ENCODE measurements at places on chromosomes 7 and 10.

DNA sequence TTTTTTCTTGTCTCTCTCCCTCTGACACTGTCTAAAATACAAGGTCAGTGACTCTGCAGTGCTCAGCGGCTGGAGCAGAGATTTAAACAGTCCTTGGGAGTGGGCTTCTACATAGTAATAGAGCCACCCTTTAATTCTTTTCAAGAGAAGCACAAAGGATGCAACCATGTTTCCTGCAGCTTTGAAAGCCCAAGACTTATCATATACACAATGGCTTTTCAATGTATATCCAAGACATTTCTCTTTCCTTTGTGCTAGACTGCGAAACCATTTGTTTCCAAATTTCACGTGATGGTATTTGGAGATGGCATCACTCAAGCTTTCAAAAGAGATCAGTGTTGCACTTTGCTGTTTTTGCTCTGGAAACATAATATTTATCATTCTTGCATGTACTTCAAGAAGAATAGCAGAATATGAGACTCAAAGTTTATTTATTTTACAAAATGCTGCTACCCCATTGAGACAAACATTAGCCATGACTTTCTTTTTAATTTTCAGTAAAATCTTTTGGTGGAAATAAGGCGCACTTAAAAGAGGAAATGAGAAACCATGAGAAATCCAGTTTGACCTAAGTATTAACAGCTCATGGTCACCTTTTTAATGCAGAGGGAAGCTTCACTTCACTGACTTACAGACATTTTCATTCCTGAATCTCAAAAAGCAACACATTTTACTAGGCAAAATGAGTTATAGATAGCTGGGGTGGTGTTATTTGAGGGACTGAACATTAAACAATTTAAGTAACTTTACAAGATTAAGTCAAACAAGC lies 76.6 kb downstream of the SEMA3C start:
- DNase-seq = no peak

GRCh38 chr7:100563809-100564400 lies 9.8 kb downstream of the SAP25 start:
- no peak for DNase-seq

DNA sequence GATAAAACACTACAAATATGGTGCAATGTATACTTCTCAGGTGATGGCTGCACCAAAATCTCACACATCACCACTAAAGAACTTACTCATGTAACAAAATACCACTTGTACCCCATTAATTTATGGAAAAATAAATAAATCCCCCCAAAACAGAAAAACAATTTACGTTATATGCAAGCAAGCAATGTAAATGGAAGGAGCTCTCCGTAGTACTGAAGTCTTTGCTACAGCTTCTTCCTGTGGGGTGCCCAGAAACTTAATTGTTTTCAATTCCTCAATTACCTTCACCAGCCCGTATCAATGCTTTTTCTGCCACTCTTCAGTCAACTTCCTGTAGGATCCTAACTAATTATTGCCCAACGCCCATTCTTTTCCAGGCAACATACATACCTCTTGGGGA lies 138.1 kb downstream of the RELN start:
- DNase-seq = no peak

DNA sequence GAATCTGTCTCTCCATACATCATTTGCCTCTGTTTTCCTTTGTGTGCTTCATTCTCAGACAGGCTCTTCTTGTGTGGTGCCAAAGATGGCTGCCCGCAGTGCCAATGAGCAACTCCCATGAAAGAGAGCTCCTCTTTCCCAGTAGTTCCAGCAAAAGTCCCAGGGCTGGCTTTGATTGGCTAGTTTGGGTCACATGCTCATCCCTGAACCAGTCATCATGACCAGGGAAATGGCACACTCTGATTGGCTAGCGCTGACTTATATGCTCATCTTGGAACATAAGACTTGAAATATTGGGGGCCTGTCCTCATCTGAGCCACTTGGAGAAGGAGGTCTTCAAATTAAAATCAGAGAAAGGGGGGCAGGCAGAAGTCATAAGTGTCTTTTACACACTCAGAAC lies 112.7 kb downstream of the CDH23 start:
- DNase-seq = no peak

DNA sequence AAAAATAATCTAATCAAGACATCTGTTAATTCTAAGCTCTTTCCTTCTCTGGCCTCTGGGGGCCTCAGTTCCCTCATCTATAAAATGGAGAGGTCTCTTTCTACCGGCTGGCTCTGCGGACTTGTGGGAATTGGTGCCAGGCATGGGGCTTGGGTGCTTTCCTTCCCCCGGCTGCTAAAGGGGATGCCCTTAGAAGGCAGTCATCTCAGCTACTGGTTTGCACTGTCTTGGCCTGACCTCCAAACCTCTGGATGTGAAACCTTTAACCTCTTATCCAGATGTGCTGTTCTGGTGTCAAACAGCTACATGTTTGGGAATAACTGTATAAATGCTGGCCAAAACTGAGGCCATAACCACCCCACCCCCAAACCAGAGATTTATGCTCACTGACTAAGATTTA lies 320.0 kb downstream of the RPS24 start:
- no peak for DNase-seq

- DNase-seq = no peak
Measured at GRCh38 chr10:128463991-128464760, 338.0 kb upstream of the MKI67 start.

GRCh38 chr7:9691286-9691685 lies 1257.9 kb downstream of the NXPH1 start:
- no peak for DNase-seq

GRCh38 chr10:58757352-58758065 lies 244.8 kb downstream of the BICC1 start:
- DNase-seq = no peak

DNA sequence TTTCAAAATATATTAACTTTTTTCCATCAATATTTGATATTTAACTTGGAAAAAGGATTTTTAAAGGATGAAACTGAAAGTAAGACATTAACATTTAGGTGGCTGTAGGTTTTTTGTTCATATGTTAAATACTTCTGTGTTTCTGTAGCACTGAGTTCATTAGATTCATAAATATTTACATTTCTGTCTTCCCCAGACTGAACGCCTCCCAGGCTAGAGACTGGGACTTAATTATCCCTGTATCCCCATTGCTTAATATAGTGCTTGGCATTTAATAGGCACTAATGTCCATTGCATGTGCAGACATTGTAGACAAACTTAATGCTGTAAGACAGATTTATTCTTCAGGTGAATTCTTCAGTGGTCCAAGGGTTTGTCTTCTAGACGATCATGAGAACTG lies 7.4 kb downstream of the PTPN12 start:
- no peak for DNase-seq

DNA sequence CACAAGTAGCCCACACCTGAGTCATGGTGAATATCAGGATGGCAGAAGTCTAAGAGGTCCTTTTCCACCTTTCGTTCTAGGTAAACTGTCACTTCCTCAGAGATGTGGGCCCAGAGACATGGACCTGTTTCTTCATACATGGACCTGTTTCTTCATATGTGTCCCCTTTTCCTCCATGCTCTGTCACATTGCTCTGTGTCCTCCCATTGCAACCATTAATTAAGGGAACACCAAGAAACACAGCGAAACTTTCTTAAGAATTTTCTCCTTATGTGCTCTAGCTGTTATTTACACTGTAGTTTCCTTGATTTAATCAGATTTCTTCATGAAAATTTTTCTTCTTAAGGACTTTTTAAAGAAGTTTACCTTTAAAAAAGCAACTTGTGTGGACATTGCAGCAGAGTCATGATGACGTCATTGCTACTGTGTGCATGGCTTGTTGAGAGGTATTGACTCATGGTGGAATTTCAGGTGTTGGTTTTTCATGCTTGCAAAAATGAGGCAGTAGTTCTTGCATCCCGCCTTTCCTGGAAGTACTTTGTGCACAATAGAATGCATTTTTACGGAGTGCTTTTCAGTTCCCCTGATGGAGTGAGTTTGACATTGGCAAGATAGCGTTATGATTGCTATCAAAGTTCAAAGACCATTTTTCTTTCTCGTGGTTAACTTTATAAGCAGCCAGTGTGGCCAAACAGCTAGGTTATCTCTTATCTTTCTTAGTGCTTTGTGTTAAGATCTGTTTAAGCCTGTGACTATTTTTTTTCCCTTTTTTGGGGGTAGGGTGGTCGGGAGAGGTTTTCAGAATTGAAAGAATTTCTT lies 37.7 kb downstream of the CFAP58 start:
- no peak for DNase-seq

- DNase-seq = no peak
Measured at GRCh38 chr7:41981046-41982040, 255.7 kb downstream of the GLI3 start.

GRCh38 chr10:118913825-118914224 lies 115.7 kb upstream of the NANOS1 start:
- no peak for DNase-seq

GRCh38 chr10:79021948-79022499 lies 46.7 kb upstream of the ZMIZ1 start:
- DNase-seq = no peak

DNA sequence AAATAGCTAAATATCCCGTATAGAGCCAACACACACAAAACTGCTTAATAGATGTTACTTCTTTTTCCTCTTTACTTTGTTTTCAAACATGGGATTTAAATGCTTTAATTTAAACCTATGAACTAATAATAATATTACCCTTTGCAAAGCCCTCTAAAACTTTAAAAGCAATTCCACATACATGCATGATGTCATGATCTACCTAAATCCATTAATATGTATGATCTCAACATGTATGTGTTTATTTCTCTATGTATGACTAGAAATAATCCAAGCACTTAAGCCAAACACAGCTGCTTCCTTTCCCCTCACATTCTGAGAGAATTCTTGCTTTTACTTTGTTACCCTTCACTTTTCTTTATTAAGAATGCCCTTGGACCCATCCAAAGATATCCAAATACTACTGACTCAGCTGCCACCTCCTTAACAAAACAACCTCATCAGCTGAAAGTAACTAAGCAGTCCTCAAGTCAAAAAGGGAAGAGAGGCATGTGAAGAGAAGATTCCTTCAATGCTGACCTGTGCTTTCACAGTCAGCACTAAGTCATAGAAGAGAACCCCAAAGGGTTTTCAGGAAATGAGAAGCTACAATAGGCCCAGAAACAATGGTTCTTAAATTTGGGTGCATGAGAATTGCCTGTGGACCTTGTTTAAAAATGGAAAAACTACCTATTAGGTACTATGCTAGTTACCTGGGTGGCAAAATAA lies 266.4 kb upstream of the LRGUK start:
- no peak for DNase-seq

- DNase-seq = no peak
Measured at GRCh38 chr10:43259213-43259991, 7.5 kb downstream of the RASGEF1A start.

- no peak for DNase-seq
Measured at GRCh38 chr7:73904219-73905137, 43.5 kb downstream of the TMEM270 start.

- DNase-seq = no peak
Measured at GRCh38 chr7:3033581-3033980, 10.1 kb downstream of the CARD11 start.

- DNase-seq = no peak
Measured at GRCh38 chr7:138658889-138659288, 42.3 kb downstream of the SVOPL start.

DNA sequence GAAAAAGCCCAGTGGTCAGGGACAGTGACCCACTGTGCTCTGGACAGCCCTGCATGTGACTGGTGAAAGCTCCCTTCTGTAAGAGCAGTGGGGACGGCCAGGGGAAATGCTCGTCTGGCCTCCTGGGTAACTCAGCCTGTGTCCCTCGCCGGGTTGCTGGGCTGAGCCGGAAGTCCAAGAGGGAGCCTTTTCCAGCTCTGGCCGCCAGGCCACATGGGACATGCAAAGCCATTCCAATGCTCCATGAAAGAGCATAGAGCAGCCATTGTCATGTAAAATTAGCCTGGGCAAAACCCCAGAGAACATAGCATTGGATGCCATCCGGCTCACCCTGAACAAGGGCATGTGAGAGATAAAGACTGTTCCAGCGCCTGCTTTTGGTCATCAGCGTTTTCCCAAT lies 64.9 kb upstream of the ADRB1 start:
- no peak for DNase-seq

DNA sequence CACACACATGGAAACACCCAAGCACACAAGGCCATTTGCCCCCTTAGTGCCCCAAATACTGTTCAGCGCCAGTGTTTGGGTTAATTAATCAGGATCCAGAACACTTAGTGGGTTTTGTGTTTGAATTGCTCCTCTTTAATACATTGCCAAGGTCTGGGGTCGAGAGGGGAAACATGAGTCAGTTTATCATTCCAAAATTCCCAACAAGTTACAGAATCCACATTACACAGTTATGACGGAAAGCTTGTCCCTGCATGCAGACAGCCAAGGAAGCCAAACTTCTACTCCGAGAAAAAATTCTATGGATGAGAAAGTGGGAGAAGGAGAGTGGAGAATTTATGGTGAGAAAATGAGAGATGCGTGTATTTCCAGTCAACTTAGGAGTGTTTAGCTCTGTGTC lies 189.0 kb downstream of the NPSR1 start:
- no peak for DNase-seq

DNA sequence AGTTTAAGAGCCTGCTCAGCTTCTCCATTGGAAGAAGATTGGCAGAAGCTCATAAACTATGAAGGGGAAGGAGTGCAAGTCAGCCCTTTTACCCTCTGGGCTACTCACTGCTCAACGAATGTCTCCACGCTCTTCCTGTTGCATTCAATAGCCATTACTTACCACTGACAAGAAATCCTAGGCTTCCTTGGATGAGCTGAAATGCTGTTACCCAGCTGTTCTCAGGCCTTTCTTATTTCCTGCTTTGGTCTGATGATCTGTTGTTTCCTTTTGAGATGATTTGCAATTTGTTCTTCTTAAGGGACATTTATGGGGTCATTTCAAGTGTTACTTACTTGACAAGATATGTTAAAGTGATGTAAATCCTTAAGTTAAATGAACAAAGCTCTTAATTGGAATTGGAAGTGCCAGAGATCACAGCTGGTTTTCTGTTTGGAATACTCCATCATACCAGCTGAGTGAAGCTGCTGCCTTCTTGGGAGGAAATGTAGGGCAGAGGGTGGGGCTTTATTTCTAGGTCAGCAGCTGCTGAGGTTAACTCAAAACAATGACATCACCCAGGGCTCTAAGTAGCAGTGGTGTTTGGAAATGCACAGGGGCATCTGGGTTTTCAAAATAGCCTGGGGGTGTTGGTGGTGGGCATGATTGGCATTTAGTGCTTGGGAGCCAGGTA lies 170.0 kb downstream of the PRKCQ start:
- no peak for DNase-seq

GRCh38 chr10:26310361-26310760 lies 93.8 kb downstream of the GAD2 start:
- DNase-seq = no peak

GRCh38 chr7:68216051-68216450 lies 1219.4 kb downstream of the TYW1 start:
- no peak for DNase-seq

- DNase-seq = peak; percentile 71
Measured at GRCh38 chr7:47979145-47979831, at the start of gene HUS1. Gene HUS1, minus strand, starts transcription at chr7:47979615. Its CDS starts 96 bp downstream, at chr7:47979519.

GRCh38 chr7:114944745-114945625 lies 23.1 kb downstream of the MDFIC start:
- DNase-seq = peak; percentile 10

GRCh38 chr7:5780801-5781496 lies 514 bp downstream of the RNF216 start:
- peak; percentile 7 for DNase-seq

GRCh38 chr10:29841724-29842649 lies 207.2 kb upstream of the SVIL start:
- DNase-seq = no peak

Measured in right renal pelvis (tissue), 4 donors.